ENCODE measurements at places on chromosomes 5 and 9.

DNA sequence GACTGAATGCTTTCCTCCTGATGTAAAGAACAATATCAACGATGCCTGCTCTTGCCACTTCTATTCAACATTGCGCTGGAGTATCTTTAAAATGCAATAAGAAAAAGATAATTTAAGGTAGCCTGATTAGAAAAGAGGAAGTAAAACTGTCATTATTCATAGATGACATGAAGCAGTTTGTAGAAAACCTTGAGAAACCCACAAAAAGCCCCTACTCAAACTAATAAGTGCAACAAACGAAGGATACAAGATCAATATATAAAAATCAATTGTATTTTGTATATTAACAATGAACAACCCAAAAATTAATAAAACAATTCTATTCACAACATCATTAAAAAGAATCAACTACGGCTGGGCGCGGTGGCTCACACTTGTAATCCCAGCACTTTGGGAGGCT lies 76.4 kb upstream of the CKMT2 start:
- no peak for DNase-seq

GRCh38 chr9:34547960-34548611 lies 25.3 kb upstream of the ENHO start:
- peak; percentile 31 for DNase-seq

- no peak for DNase-seq
These were observed 137.9 kb upstream of the GRHPR start for GRCh38 chr9:37284636-37285035.

DNA sequence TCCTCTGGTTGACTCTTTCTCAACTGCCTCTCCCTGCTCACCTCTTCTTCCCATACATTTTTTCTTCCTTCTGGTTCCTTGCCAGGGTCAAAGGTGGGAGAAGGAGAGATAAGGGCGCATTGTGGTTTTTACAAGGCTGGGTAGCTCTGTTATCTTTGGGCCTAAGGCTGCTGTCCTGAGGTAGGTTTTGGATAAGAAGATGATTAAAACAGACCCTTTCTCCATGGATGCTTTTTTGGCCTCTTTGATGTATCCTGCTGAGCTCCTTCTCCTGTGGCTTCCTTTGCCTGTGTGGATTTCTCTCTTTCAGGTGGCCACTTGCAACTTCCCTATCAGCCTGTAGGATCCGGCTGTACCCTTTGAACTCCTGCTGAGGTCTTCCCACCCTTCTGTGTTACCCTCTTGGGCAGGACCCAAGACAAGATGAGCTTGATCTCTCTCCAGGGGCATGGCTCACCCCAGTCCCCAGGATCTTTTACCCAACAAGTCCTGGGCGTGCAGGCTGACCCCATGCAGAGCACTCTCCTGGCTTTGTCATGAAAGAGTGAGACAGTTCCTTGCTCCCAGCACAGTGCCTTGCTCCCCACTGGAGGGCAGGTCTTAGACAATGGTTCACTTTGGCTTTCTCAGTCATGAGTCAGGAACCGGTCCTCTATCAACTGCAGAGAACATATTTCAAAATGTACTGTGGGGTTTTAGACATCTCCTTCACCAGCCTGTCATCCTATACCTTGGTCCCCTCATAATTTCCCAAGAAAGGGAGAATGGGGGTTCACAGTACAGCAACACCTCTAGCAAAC lies 197.9 kb downstream of the TLE4 start:
- no peak for DNase-seq

DNA sequence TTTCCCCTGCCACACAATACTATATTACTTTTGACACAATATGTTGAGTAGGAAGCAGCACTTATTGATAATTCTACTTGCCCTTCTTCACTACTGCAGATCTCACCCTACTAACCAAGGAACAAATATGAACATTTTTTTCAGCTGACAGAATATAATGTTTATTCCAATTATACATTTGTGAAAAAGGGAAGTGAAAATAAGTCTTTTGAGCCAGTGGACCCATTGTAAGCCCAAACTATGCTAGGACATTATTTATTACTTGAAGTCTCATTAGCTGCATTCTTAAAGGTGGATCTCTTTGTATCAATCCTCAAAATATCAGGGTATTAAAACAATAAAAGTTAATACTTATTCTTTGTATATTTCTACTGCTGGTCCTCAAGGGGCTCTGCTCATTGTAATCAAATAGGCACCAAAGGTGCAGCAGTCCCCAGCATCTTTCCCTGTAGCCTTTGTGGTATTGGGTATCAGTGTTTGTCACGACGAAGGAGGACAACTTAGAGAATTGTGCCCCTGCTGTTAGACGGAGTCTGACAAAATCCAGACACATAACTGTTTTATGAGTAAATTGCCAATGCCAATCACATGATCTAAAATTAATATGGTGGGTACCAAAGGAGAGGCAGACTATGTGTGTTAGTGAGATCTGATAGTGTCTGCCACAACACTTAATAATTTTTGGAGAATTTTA lies 453.5 kb upstream of the CDH9 start:
- no peak for DNase-seq

DNA sequence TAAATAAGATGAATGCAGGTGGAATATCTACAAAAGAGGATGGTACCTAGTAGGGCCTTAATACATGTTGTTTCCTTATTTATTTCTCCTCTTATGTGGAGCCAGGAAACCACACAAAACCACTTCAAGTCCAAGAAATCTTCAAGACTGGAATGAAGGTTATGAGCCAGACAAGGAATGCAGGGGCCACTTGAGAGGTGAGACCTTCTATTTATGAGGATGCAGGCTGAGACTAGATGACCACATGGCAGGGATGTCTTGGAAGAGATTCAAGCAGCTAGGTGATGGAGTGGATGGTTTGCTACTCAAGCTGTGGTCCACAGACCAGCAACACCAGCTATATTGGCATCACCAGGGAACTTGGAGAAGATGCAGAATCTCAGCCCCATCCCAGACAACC lies 92.2 kb downstream of the TNC start:
- no peak for DNase-seq

DNA sequence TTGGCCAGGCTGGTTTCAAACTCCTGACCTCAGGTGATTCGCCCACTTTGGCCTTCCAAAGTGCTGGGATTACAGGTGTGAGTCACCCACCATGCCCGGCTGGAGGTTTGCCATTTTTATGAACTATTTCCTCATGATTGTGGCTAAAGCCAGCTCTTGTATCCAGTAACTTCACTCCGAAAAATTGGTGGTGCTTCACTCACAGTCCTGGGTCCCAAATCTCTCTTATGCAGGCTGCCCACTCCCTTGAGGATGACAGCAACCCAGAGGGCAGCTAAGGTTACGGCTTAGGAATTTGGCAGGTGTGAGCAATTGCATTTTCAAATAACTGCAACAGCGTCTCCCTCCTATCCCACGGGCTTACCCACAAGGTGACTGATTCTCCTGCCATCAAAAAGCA lies 23.4 kb upstream of the FUBP3 start:
- no peak for DNase-seq

- DNase-seq, result peak; percentile 59
These were observed 35.0 kb upstream of the DMRT1 start for GRCh38 chr9:806285-807156.

GRCh38 chr5:113487416-113487780 lies 855 bp downstream of the MCC start:
- DNase-seq, result no peak

GRCh38 chr5:96601715-96602244 lies 60.4 kb upstream of the CAST start:
- DNase-seq, result peak; percentile 83

All from NCI-H446 (cell line).